ENCODE measurements at places on chromosomes 1 and 21. TPM values are rescaled to one million over a fixed set of nuclear protein-coding genes. Genes with fewer than 3 reads are reported as not detected.

The KCNQ4 gene
- total RNA-seq, result 10.3 TPM

The SYPL2 gene
- total RNA-seq, result 2.1 TPM

The FHAD1 gene
- total RNA-seq, result 0.43 TPM

The C1orf141 gene
- not detected for total RNA-seq

The RASAL2 gene
- 34.8 TPM for total RNA-seq

The CD247 gene
- 2.0 TPM for total RNA-seq

The RNU1-2 gene
- 12,584 TPM for total RNA-seq

The GBP6 gene
- not detected for total RNA-seq

The PTPN22 gene
- 4.6 TPM for total RNA-seq

The GUCA2B gene
- total RNA-seq, result not detected

The NUCKS1 gene
- total RNA-seq, result 168 TPM

The CASQ2 gene
- total RNA-seq, result 98.7 TPM

The PDC gene
- not detected for total RNA-seq

The FCGR3B gene
- 9.3 TPM for total RNA-seq

DNA sequence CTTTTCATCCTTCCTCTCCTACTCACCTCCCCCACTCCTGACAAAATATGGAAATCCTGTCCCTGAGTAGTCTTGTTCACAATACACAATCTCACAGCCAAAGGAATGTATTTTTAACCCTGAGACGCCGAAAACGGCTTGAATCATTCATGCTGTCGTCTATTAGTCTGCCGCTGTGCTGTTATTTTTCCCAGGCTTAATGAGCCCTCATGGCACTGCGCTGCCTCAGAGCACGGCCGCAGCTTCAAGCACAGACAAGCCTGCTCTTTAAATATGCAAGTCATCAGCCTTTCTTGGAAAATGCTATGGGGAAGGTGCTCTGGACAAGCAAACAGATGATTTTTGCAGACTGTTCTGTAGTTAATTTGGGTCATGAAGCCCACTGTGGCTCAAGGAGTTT lies 302.7 kb downstream of the DISC1 start:
- DNase-seq, result no peak

GRCh38 chr1:64042331-64043100 lies 160.9 kb upstream of the UBE2U start:
- no peak for DNase-seq

DNA sequence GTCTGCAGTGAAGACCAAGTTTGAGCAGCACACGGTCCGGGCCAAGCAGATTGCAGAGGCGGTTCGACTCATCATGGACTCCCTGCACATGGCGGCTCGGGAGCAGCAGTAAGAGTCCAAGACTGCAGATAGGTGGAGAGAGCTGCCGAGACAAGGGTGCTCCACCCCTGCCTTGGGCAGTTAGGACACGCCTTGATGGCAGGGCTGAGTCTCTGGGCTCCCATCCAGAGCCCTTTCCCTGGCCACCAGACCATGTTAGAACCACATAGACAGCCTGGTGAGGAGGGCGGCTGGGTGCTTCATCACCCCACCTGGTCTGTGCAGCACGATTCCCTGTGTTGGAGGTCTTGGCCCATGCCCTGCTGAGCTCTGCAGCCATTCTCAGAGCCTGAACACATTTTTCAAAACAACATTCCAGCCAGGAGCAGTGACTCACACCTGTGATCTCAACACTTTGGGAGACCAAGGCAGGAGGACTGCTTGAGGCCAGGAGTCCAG lies 17.3 kb upstream of the MIIP start:
- no peak for DNase-seq

DNA sequence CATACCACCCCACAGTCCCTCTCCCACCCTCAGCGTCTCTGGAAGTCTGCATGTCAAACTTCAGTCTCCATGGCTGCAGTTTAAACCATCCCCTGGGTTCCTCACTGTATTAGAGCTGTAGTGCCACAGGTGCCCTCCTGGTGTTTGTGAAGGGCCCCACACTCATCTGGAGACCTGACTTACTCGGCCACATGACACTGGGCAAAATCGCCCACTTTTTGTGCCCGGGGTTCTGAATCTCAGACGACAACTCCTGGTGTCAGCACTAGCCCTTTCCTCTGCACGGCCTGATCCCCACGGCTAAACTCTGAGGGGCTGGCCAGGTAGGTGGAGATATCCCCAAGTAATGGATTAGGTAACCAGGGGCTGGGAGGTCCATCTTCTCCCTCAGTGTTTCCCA lies 6.5 kb downstream of the INKA2 start:
- DNase-seq, result no peak

DNA sequence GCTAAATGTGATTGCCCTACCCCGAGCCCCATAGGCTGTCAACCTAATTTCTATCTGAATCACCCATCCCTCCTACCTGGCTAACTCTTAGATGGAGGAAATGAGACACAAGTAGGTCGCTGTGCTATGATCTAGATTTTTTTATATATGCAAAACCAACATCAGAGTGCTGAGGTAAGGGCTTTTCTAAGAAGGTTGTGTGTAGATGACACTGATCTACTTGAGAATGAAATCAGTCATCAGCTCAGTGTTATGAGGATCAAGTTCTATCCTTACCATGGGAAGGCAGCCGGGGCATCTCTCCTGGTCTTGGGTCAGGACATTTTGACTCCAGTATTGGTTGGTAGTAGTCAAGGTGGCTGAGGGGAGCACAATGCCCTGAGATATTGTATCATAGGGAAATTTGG lies 23.6 kb downstream of the SLAMF1 start:
- no peak for DNase-seq

- DNase-seq, result no peak
Measured at GRCh38 chr1:79497193-79497773, 490.8 kb upstream of the ADGRL4 start.

GRCh38 chr21:27769763-27770162 lies 802.9 kb upstream of the ADAMTS5 start:
- no peak for DNase-seq

DNA sequence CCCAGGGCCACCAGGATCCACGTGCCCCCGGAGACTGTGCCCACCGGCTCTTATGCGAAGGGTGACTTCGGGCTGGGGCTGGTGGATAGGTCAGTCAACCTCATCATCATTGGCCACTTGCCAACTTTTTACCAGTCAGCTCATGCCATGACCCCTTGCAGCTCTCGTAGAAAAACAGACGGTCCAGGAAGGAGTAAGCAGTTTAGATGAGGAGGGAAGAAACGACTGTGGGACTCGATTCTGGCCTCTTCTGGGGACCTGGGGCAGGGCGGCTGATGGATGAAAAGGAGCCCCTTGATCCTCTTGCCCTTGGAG lies 41.0 kb downstream of the UBASH3A start:
- no peak for DNase-seq

DNA sequence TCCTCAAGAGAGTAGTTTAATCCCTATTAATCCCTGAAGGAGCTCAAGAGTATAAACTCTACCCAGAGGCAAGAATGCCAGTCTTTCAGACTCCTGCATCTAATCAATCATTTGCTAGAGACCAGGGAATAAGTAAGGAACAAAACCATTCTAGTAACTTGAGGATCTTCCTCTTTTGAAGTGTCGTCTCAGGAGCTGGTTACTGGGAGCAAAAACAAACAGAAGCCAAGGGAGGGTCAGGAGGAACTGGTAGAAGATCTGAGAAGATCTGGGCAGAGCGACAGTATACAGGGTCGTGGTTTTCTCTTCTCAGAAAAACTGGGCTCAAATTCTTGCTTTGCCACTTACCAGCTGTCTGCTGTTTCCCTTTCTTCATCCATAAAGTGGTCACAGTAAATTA lies 69.3 kb downstream of the RPS6KA1 start:
- DNase-seq, result no peak

GRCh38 chr1:210400043-210400840 lies 71.5 kb downstream of the HHAT start:
- no peak for DNase-seq

- DNase-seq, result no peak
Measured at GRCh38 chr1:197374428-197374827, 106.4 kb downstream of the CRB1 start.

- no peak for DNase-seq
Measured at GRCh38 chr1:47722101-47722500, 275.1 kb downstream of the TRABD2B start.

- no peak for DNase-seq
Measured at GRCh38 chr1:13832536-13832935, 132.5 kb downstream of the PRDM2 start.

GRCh38 chr1:31765041-31765467 lies 914 bp upstream of the ADGRB2 start:
- DNase-seq, result no peak

GRCh38 chr1:219352961-219353651 lies 179.4 kb downstream of the LYPLAL1 start:
- DNase-seq, result no peak

All from posterior vena cava (tissue), 2 donors.